ENCODE measurements at places on chromosomes 1 and 21.
A peak's percentile ranks its signal among the peaks of the same experiment; 100 is the strongest.

GRCh38 chr1:56547977-56548376 is 31.4 kb downstream of the PLPP3 start:
- DNase-seq: peak; percentile 40

DNA sequence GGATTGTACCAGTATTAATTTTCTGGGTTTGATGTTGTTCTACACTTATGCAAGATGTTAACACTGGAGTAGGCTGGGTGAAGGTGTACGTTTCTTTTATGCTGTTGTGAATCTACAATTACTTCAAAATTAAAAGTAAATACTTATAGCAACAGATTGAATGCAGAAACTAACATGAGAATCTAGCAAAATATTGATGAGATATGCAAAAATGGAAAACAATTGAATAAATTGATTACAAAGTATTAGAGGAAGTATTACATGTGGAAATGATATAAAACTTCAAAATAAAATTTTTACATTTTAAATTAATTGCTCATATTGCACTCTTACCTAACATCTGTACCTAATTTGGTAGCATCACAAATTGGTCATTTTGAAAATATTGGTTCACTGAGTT is 5.7 kb upstream of the SPRR3 start:
- no peak for DNase-seq

DNA sequence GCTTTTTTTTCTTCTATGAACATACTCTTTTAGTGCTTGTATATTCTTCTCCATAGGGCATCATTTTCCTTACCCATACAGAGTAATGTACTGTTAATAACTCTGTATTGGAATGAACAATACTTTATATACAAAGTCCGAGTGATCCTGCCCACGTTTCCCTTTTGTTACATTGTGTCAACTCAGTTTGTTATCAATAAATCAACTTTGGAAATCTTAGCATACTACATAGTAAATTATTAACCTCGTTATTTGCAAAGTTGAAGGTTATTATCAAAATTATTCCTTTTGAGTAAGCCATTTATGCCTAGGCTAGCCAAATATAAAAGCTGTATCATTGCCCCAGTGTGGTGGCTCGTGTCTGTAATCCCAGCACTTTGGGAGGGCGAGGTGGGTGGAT is 937.4 kb upstream of the TMPRSS15 start:
- no peak for DNase-seq

DNA sequence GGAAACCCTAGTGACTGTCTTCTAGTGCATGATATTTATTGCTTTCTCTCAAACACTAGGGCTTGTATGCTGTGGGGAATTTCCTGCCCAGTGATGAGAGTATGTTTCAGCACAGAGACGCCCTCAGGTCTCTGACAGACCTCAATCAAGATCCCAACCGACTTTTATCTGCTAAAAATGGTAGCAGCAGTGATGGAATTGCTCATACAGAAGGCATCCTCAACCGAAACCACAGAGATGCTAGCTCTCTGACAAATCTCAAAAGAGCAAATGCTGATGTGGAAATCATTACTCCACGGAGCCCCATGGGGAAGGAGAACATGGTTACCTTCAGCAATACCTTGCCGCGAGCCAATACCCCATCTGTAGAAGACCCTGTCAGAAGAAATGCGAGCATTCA is 41.3 kb downstream of the PLPPR4 start:
- no peak for DNase-seq

GRCh38 chr21:40505681-40506080 is 341.3 kb downstream of the DSCAM start:
- no peak for DNase-seq

GRCh38 chr1:24089743-24090555 is 22.0 kb downstream of the MYOM3 start:
- DNase-seq: peak; percentile 65

DNA sequence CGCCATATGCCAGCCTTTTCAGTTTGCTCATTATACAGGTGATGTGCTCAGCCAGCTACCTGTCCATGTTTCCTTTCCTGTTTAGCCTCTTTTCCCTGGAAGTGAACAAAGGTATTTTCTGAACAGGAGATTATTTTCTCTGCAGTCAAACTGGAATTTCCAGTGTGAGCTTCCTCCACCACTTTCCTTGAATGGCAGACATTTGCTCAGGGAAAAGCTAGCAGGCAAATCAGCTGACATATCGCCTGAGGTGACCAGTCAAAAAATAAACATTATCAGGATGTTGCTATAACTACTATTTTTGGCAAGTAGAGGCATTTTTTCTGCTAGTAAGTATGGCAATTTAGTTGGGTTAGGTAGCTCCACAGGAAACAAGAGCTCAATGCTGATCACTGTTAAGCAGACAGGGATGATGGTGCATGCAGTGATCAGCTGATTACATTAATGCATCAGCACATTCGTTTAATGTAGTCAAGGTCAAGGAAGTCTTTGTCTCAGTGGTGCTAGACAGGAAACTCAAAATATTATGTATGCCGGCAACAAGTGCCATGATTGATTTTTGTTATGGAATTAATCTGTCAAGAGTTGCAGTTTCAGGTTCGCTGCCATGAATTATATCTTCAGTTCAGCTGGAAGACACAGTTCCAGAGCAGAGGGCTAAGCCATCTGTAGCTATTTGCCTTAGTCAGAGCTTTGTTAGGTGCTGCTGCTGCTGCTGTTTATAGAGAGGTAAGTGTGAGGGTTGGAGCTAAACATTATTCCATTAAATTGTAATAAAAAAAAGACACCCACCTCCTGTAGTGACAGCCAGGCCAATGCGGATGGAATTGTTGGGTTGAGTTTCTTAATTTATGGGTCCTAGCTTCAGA is 179.7 kb upstream of the ST6GALNAC5 start:
- no peak for DNase-seq

- DNase-seq: no peak
Observed at GRCh38 chr21:15446223-15446622, 283.6 kb upstream of the USP25 start.

GRCh38 chr1:178004926-178005391 is 35.1 kb upstream of the SEC16B start:
- no peak for DNase-seq

GRCh38 chr21:43703035-43703880 is 15.7 kb upstream of the PDXK start:
- DNase-seq: peak; percentile 72

GRCh38 chr1:17539477-17540254 is at the start of gene ARHGEF10L:
Gene ARHGEF10L, plus strand, starts transcription at chr1:17539698. Its CDS starts 40,898 bp downstream, at chr1:17580596.
- DNase-seq: no peak

- DNase-seq: no peak
Observed at GRCh38 chr1:167698313-167698712, 23.5 kb upstream of the MPZL1 start.

- no peak for DNase-seq
Observed at GRCh38 chr21:32508558-32508957, 76.8 kb downstream of the TCP10L start.

- no peak for DNase-seq
Observed at GRCh38 chr1:238752327-238752726, 634.0 kb upstream of the CHRM3 start.

DNA sequence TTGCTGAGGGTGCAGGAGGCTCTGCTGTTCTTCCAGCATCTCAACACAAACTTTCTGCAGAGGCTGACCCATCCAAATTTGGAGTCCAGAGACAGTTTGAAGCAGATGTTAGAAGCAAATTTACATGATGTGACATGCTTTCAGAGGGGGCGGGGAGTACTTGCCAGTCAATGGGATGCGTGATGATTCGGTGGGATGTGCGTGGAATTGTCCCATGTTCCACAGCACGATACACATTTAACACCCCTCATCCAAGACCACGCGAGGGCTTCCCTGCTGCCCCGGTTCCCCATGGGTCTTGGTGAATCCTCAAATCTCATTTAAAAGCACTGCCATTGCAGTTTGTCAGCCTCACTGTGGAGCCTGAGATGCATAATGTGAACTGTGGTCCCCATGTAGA is 78.6 kb upstream of the TLR5 start:
- DNase-seq: no peak

GRCh38 chr1:5798151-5798730 is 194.0 kb downstream of the NPHP4 start:
- DNase-seq: no peak

DNA sequence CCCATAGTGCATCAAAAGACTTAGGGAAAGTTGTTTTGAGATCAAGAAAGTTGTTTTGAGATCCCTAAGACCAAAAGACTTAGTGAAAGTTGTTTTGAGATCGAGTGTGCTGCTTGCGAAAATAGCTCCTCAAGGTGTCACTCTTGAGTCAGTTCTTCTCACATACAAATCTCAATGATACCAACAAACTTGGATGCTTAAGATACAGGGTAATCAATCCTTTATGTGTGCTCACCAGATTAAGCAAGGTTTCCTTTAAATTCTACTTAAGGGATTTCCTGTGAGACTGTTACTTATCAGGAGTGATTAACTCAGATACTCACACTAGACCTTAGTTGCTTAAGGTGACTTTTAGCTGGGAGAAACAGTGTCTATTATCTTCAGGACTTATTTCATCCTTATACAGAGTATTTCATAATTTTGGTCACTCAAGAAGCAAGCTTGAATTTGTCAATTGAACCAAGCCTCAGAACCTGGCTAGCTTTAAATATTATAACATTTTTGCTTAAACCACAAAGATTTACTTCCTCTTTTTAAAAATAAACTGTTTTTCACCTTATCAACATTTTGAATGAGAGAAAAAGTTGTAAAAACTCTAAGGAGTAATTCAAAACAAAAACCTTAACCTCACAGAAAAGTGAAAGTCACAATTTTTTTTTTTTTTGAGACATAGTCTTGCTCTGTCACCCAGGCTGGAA is 8.0 kb upstream of the RLF start:
- no peak for DNase-seq

Measured in heart left ventricle (tissue), 16 donors.